ENCODE measurements at places on chromosomes 16 and 17.

DNA sequence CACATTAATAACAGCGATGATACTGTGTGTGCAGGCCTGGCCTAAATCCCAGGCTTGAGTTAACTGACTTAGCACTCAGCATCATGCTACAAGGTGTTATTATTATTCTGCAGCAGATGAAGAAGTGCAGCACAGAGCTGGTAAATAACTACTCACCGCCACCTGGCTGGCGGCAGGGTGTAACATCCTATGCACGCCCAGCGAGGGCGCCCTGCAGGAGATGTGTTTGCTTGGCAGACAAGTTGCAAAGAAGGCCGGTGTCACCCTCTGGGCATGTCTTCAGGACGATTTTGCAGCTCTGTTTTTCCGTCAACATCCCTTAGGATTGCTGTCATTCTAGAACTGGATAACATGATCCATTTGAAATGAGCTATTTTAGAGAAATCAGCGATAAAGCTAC lies 30.1 kb downstream of the DNAH9 start:
- no peak for DNase-seq

GRCh38 chr16:2896480-2897010 lies 13.5 kb downstream of the FLYWCH2 start:
- no peak for DNase-seq

DNA sequence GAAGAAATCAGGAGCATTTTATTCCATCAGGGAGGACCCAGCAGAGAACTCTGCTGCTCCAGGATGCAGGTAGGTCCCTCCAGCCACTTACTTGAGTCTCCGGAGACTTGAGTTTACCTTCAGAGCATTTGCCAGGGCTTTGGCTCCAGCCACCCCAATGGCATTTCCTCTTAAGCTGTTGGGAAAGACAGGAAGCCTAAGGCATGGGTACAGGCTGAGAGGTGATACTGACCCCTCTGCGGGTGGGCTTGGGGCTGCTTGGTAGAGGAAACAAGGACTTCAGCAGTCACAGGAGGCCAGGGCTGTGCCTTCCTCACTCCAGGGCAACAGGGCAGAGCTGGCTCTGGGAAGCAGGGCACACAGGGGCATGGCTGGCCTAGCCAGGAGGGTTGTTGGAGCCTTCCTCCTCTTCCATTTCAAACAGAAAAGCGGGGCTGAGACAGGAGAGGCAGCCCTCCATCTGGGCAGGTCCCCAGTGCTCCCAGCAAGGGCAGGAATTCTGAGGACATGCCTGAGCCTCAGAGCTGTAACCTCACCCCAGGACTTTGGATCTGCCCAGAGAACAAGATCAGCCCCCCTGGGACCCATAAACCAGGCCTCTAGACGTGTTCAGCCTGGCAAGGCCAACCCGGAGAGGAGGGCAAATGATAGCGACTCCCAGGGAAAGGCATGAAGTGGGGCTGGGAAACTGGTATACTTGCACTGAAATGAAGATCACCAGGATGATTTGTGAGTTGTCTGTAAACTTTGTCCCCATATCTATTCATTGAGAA lies 34.4 kb downstream of the NLRC3 start:
- DNase-seq = no peak

DNA sequence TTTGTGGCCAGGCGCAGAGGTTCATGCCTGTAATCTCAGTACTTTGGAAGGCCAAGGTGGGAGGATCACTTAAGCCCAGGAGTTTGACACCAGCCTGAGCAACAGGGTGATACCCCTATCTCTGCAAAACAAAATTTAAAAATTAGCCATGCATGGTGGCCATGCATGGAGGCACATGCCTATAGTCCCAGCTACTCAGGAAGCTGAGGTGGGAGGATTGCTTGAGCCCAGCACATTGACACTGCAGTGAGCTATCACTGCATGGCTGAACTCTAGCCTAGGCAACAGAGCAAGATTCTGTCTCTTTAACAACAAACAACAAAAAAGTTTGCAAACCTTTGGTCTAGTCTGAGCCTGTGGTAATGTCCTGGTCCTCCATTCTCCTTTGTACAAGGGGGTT lies 69.2 kb upstream of the CNEP1R1 start:
- DNase-seq = no peak

GRCh38 chr16:67996666-67997065 lies 2.6 kb downstream of the DPEP2 start:
- no peak for DNase-seq

DNA sequence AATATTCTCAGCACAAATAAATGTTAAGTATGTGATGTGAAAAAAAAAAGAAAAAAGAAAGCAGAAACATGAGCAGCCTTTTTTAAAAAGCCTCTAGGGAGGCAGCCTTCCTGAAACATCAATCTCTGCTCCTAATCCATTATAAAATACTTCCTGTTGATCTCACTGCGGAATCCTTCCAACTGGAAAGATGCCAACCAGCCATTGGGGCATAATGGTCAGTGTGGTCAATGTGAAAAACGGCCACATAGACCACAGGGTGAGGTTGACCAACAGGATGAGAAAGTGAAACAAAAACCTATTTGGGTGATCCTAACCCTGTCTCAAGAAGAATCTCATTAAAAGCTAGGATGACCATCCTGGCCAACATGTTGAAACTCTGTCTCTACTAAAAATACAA lies 26.1 kb upstream of the ABCA8 start:
- no peak for DNase-seq

DNA sequence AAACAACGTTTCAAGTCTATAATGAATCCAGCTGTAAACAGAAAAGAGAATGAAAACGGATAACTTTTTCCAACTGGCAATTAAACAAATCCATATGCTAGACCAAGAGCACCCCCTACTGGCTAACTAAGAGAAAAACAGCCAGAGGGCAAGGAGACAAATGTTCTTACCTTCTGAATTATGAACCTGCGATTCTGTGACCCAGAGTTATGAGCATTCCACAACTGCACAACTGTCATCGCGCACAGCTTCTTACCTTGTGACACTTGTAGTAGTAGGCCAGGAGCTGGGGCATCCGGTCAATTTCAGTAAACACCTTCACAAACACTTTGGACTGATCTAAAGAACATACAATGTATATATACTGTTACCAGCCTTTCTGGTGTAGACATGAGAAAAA lies 18.6 kb downstream of the COG7 start:
- DNase-seq = peak; percentile 83

GRCh38 chr17:78224231-78225087 lies 7.0 kb upstream of the TMEM235 start:
- DNase-seq = no peak

DNA sequence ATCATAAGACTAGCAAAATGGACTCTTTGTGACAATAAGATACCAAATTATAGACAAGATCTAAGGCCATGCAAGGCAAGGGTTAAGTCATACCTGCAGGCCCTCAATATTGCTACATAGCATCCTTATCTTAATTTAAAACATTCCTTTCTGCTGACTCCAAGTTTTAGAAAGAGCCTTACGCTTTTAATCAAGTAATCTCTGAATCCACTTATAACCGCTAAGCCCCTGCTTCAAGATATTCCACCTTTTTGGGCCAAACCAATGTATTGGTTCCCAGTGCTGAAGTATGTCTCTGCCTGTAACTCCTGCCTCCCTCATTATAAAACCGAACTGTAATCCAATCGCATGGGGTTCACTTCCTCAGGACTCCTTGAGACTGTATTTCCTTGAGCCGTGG lies 255.4 kb downstream of the PHKB start:
- no peak for DNase-seq

DNA sequence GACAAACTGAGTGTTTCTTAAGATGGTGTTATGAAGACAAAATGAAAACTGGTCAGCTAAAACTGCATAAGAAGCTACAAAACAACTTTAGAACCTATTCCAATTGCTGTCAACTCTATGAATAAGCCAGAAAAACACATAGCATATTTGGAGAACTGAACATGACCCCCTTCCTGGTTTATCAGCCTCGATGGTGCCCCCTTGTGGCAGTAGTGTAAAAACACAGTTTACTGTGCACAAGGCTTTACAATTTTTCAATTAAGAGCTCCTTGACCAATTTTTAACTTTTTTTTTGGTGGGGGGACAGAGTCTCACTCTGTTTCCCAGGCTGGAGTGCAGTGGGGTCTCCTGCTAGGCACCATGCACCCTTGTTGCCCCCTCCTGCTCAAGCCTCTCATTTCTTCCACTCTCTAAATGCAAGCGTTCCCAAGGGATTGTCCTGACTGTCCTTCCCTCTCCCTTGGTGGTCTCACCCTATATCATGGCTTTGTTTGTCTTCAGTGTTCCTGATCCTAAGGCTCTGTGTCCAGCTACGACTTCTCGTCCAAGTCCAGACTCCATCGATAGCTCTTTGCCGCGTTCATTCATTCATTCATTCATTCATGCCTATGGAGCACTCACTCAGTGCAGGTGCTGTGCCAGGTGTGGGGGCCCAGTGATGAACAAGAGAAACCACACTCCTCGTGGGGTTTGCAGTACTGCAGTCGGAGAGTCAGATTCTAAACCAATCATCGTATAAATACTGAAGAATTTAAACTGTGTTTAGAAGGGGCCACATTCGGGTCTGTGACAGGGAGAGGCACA lies 7.5 kb downstream of the EIF1 start:
- peak; percentile 94 for DNase-seq

DNA sequence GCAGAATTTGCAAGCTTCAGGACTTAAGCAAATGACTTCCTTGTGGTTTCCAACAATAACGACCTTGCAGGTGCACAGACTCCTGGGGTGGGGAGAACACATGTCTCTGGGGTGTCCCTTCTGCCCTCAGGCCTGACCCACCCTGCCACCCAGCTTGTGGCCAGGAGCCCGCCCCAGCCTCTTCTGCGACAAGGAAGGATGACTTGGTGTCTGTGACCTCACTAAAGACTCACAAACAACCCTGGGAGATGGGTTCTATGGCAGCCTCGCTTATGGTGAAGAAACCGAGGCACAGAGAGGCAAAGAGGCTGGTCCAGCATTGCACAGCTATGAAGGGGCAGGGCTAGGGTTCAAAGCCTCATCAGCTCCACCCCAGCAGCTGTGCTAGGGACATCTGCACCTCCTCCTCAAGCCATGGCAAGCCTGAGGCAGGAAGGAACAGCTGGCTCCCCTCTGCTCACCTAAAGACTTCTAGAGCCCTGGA lies 2.6 kb downstream of the ATP2A3 start:
- peak; percentile 86 for DNase-seq

GRCh38 chr16:9567666-9568065 lies 476.2 kb downstream of the HAPSTR1 start:
- DNase-seq = no peak

GRCh38 chr16:7025616-7026190 lies 306.9 kb upstream of the RBFOX1 start:
- peak; percentile 67 for DNase-seq

DNA sequence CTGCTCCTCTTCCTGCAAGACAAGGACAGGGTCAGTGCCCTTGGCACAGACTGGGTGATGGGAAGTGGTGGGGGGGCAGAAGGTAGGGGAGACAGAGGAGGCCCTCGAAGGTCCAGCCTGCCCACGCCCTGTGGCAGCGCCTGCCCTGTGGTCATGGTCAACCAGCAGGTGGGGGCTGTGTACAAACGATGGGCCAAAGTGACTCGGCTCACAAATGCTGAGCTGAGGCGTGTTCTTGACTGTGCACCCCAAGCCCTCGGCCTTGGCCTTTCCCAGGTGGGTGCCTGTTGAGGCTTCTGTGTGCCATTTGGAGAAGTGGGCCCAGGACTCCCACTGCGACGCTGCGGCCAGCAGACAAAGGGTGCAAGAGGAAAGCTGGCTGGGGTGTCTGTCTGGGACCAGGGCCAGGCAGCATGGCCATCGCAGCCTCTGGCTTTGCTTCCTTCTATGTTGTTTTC lies 22.6 kb downstream of the MXRA7 start:
- no peak for DNase-seq

DNA sequence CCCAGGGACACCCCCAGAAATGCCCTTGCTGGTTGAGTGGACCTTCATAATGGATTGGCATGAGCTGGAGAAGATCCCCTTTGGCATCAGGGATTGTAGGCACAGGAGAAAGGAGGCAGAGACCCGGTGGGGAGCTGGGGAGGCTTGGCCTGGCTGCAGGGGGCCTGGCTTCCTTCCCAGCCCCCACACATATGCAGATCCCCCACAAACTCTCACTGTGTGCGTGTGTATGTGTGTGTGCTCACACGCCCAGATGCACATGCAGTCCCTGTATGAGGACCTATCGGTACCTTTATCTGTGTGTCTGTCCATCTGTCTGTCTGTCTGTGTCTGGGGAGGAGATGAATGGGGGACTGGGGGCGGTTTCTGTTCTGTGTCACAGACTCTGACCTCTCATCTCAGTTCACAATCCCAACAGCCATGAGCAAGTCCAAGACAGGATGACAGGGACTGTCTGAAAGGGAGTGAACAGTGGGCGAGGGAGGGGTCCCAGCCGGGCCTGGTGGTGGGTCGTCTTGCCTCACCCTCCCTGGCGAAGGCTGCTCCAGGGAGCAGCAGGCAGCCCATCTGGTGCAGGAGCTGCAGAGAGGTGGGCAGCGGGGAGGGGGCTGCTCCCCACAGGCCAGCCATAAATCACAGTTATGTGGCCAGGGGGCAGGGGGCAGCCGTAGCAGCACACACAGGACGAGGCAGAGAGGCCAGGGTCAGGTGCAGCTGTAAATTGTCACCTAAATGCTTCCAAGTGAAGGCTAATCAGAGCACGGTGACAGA lies 46.7 kb upstream of the LHX1 start:
- no peak for DNase-seq

GRCh38 chr17:63436523-63437110 lies 9.5 kb downstream of the CYB561 start:
- no peak for DNase-seq

GRCh38 chr17:44956998-44957981 lies 9.7 kb upstream of the KIF18B start:
- no peak for DNase-seq

- no peak for DNase-seq
These were observed 39.8 kb downstream of the RAB11FIP4 start for GRCh38 chr17:31431098-31431851.

- DNase-seq = no peak
These were observed 7.4 kb upstream of the OR1A2 start for GRCh38 chr17:3189961-3190360.

GRCh38 chr17:10616502-10617119 lies 40.5 kb downstream of the MYH3 start:
- DNase-seq = peak; percentile 75

DNA sequence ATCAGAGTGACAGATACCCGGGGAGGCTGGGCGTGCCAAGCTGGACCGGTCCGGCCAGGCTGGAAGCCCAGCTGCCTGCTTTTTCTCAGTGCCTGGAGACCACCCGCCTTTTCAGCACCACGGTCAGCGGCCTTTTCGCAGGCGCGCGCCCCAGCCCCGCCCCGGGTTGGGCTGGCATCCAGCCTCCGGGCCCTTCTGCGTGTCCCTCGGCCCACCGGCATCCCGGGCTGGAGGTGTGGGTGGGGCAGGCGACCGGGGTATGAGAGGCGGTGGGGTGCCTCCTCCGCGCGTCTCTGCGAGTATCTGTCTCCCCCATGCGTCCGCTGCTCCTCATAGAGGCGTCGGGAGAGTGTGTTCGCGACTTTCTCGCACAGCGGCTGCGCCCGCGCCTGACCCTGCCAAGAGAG lies 102.5 kb downstream of the MRM1 start:
- DNase-seq = peak; percentile 19

GRCh38 chr17:76146053-76146851 lies 5.2 kb upstream of the FOXJ1 start:
- no peak for DNase-seq

DNA sequence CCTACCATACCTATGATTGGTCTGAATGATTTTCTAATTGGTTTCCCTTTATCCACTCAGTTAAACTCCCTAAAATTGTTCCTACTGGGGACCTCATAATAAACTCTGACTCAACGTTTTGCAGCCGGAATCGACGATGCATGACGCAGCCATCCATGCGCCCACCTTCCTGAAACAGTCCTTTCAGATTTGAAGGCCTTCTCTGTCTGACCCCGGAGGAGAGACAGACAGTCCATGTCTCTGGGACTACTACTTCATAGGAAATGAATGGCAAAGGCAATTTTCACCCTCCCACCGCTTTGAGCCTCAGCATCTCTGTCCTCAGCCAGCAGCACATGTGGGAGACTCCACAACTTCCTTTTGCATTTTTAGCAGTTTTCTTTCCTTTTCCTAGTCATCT lies 13.5 kb downstream of the VAT1L start:
- no peak for DNase-seq
